NT2/D1 (cell line): ENCODE measurements at places on chromosomes 7 and 10.

GRCh38 chr10:72260239-72260975, 13.3 kb upstream of the DDIT4 start:
- peak; percentile 89 for DNase-seq

GRCh38 chr10:95697429-95697828, 3.7 kb upstream of the TCTN3 start:
- no peak for DNase-seq

- no peak for DNase-seq
These were observed 99.6 kb upstream of the CCNY start for GRCh38 chr10:35236739-35237138.

DNA sequence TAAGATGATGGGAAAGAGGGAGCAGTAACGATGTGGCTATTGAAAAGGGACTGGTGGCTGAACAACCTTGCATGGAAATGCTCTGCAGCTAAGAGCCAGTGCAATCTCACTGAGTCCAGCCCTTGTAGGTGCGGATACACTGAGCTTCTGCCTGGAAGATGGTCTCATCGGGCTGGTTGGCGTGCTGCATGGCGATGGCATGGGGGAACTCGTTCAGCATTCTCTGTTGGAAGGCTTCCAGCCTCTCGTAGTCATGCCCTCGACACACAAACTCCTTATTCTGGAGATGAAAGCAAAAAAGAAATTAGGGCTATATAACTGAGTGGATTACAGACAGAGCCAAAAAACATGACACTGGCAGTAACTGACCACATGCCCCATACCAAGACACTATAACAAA, 197.8 kb upstream of the IMMP2L start:
- no peak for DNase-seq

DNA sequence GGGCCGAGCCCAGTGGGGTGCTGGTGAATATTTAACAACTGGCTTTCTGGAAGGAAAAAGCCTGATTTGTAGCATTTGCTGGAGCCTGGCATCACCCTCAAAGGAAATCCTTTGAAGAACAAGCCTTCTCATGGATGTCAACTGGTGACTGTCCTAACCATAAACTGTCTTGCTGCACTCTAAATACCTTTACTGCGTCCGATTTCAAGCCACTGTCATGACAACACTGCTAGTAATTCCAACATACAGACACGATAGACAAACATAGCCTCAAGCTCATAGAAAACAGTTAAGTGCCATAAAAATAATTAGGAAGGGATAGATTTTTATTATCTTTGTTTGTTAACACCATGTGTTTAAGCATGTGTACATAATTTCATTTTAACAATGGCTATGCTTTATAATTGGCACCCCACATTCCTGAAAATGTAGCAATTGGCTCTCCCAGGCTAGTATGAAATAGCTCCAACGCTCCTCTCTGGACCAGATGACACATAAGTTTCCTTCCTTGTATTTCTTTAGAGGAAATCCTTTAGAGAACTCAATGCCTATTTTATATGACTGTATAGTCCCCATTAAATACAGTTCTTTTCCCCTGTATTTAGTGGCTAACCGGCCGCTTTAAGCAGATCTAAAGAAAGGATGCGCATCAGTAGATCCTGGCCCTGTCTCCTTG, 273.4 kb downstream of the PRPF18 start:
- DNase-seq = no peak
